CD4-positive, alpha-beta T cell treated with Interleukin-4 for 4 hours (primary cell): ENCODE measurements at places on chromosomes 13 and 19.

DNA sequence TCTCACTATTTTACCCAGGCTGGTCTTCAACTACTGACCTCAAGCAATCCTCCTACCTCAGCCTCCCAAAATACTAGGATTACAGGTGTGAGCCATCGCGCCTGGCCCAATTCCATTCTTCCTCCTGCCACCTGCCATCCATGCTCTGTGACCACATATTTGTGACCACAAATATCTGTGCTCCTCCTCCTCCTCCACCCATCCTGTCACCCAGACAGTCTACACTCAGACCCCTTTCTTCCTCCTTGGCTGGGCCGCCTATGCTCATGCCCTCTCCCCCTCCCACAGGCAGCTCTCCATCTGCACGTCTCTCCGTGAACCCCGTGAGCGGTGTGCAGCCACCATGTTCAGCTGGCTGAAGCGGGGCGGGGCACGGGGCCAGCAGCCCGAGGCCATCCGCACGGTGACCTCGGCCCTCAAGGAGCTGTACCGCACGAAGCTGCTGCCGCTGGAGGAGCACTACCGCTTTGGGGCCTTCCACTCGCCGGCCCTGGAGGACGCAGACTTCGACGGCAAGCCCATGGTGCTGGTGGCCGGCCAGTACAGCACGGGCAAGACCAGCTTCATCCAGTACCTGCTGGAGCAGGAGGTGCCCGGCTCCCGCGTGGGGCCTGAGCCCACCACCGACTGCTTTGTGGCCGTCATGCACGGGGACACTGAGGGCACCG, 3.2 kb downstream of the EHD2 start:
- no peak for DNase-seq

DNA sequence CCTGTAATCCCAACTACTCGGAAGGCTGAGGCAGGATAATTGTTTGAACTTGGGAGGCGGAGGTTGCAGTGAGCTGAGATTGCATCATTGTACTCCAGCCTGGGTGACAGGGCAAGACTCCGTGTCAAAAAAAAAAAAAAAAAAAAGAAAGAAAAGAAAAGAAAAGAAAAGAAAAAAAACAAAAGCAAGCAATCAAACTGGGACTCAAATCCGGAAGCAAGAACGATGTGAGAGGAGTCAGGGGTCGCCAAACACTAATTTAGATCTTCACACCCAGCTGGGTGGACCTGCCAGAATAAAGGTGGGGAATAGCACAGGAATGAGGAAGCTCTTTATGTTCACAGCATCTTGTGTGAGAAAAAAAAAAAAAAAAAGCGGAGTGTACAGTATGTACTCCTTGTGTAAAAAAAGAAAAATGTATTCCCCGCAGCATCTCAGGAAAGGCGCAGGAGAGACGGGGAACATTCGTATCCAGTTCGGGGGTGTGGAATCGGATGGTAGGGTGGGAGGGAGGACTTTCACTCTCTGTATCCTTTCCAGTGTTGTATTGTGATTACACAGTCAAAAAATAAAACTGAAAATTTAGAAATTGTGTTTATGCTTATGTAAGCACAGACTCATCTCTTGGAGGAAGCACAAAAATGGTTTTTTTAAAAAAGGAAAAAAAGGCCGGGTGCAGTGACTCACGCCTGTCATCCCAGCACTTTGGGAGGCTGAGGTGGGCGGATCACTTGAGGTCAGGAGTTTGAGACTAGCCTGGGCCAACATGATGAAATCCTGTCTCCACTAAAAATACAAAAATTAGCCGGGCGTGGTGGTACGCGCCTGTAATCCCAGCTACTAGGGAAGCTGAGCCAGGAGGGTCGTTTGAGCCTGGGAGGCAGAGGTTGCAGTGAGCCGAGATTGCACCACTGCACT, 7.6 kb downstream of the DNAJB1 start:
- no peak for DNase-seq

DNA sequence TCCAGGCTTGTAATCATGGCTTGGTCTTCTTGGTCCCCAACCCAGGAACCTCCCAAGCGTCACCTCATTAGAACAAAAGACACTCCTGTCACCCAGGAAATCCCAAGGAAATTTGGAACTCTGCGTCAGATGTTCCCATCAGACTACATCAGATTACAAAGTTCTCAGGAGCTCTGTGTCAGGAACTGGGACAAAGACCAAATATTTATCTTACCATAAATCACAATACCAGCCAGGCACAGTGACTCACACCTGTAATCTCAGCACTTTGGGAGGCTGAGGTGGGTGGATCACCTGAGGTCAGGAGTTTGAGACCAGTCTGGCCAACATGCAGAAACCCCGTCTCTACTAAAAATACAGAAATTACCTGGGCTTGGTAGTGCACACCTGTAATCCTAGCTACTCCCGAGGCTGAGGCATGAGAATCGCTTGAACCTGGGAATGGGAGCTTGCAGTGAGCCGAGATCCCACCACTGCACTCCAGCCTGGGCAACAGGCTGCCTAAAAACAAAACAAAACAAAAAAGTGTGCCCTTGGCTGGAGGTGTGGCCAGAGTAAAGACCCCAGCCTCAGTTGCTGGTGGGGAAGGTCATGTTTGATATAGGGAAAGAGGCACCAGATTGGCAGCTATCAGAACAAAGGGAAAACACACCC, 16.7 kb upstream of the CCDC124 start:
- DNase-seq = no peak

DNA sequence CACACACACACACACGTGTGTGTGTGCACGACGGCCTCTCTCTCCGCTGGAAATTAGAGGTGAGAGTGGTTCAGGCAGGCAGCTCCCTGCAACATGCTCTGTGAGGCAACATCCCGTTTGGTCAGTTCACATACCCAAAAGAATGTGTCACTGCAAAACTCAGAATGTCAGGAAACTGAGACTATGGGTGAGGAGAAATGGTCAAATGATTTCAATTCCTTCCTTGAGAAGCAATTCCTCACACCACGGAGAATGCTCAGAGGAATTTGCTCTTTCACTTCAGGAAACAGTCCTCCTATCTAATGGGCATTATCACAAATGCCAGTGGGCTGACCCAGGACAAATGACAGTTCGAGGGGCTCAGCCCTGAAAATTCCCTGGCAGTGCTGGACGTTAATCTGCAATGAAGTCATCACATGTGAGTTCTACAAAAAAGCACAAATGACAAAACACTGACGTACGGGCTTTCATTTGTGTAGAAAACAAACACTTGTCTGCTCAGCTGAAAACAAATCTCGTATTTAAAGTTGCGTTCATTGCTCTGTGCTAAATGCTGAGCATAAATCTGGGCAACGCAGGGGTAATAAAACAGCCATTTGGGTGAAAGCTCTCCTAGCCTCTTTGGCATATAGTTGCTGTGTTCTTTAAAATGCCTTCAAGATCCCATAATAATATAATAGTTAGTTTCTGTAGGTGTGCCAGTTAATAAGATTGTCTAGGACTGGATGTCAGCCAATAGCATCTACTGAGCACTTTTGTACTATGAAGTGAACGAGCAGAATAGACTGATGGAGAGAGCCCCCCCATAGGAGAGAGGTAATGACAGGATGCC, 18.6 kb upstream of the LATS2 start:
- no peak for DNase-seq

DNA sequence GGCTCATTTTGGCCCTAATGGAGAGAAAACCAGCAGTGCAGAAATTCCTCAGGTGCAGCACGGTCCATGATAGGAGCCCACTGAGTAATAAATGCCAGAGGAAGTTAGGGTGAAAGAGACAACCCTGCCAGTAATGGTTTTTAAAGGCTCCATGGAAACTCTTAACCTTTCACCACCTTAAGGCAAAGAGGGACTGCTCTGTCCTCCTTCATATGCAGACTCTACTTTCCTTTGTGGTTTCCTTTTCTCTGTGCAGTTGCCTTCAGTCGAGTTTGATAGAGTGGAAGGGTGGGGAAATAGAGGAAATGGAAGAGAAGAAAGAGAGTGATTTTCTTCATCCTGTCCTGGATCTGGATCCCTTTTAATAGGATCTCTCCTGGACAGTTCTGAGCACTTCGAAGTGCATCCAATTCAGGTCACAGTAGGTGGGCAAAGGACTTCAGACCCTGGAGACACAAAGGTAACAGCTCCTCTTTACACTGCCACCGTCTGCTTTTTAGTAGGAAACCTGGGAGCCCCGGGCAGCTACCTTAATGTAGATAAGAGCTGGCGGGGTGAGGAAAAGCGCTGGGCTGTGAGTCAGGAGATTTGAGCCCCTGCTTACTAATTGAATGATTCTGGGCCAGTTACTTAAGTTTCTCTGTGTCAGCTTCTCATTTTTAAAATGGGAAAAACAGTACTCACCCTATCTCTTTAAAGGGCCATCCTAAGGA, 294.8 kb downstream of the KCNRG start:
- DNase-seq = no peak

DNA sequence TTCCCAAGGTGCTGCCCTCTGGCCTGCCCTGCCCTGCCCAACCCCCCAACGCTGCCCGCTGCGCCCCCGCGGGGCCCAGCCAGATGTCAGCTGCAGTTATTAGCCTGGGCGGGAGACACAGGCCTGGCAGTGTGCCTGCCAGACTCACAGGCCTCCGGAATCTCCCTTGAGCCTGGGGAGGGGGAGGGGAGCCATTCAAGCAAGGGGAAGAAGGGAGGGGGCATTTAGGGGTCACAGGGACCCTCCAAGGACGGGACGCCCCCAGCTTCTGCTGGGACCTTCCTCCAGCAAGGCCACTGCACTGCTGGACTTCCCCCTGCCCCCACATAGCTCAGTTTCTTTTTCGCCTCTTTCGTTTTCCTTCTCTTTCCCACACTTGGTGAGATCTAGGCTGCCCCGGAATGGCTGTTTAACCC, 2.6 kb upstream of the JUNB start:
- peak; percentile 63 for DNase-seq
